NCI-H2171 treated with DMSO at 0.1 percent for 48 hours (cell line): ENCODE measurements at places on chromosomes 2 and 18.

- DNase-seq: no peak
Observed at GRCh38 chr2:116269040-116269439, 1545.5 kb upstream of the DDX18 start.

GRCh38 chr2:183029219-183029618 is 9.0 kb downstream of the NCKAP1 start:
- no peak for DNase-seq

DNA sequence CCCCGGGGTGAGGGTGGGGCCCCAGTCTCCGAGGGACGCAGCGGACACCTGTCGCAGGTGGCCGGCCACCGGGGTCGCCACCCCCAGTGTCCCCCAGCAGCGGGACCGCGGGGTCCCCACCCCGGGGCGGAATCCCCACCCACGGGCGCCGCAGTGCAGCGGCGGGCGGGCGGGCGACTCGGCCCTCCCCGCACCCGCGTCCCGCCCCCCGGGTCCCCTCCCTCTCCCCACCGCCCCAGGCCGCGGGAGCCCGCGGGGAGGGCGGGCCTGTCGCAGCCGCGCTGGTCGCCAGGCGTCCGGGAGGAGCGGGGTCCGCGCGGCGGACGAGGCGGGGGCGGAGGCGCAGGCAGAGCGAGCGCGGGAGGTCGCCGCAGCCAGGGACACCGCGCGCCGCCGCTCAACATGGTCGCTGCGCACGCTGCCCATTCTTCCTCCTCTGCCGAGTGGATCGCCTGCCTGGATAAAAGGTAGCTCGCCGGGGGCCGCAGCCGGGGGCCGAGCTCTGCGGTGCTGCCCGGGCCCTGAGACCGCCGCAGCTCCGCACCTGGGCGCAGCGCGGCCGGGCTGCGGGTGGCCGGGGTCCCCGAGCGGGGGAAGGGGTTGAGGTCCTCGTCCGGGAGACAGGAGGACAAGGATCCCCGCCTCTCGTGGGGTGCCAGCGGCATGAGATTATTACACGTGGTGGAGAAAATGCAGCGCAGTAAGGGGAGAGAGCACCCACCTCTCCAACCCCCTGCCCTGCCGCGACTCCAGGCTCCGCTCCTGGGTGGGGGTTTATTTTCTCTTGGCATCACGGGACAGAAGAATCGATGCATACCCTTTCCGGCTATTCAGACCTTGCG is at the start of gene RAPGEF4:
Gene RAPGEF4, plus strand, starts transcription at position 264 of the 842 bp plus-strand sequence. Its CDS starts 139 bp downstream, at position 403.
- DNase-seq: peak; percentile 5

- no peak for DNase-seq
Observed at GRCh38 chr2:176483901-176484568, 214.8 kb downstream of the MTX2 start.

GRCh38 chr2:205889114-205889513 is 196.9 kb downstream of the INO80D start:
- no peak for DNase-seq

- peak; percentile 56 for DNase-seq
Observed at GRCh38 chr18:4125627-4126230, 329.4 kb downstream of the DLGAP1 start.

GRCh38 chr2:40105593-40105992 is 326.5 kb upstream of the THUMPD2 start:
- DNase-seq: no peak

- peak; percentile 3 for DNase-seq
Observed at GRCh38 chr2:233288663-233289062, 19.0 kb upstream of the SAG start.

DNA sequence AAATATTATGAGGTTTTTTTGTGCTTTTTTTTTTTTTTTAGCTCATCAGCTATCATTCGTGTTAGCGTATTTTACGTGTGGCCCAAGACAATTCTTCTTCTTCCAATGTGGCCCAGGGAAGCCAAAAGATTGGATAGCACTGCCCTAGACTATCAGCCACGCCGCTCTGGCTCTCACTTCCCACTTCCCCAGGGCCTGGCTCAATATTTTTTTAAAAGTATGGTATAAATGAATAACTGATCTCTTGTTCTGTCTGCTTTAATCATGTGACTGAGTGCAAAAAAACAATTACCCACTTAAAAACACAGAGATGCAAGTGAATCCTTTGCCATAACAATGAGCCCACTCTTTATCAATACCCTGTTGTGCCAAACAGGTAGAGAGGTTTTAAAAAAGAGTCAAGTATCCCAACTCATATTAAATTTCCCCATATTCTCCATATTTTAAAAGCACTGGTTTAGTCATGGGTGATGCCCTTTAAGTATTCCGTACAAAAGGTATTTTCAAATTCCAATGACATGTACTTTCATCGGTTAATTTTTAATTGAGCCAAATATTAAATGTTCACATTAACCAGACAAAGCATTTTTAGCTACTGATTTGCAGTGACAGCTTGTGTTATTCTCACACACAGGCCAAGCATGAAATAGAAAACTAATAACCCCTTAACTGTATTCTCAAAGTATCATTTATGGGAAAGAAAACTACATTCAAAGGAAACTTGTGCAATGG is 12.6 kb downstream of the BCL2 start:
- DNase-seq: peak; percentile 51

- DNase-seq: no peak
Observed at GRCh38 chr2:145040433-145040832, 520.5 kb upstream of the ZEB2 start.

DNA sequence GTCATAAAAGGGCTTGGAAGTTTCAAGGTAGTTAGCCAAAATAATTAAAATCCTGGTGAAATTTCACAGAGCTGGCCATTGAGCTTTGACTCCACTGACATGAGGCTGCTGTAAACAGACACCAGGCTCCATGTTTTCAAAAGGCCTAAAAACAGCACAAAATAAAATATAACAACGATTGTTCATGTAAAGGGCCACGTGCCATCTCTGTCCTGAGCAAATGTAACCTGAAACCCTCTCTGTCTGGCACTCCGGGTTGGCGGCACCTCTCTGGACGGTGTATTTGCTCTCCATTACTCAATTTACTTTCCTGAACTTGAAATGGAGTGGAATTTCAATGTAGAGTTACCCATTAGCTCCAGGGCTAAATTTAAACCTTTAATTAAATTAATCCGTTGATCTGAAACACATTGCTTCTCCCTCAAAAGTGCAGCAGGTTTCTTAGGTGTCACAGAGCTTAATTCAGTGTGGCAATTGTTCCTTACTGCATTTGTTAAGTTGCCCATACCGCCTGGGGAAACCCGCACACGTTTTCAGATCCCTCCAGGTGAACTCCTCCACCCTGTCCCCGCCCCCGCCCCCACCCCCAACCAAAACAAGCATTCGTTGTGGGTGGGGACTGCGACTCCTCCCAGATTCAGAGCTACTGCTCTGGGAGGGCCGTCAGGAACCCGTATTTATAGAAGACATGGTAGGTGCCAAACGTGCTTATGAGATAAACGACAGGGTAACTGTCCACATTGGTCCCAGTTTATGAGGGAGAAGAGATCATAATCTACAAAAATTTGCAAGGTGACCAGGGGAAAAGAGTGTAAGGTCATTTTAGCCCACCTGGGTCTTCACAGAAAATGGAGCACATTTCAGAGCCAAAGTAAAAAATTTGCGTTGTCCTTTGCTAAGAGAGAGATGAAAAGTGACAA is 1.2 kb upstream of the CABLES1 start:
- DNase-seq: peak; percentile 78

DNA sequence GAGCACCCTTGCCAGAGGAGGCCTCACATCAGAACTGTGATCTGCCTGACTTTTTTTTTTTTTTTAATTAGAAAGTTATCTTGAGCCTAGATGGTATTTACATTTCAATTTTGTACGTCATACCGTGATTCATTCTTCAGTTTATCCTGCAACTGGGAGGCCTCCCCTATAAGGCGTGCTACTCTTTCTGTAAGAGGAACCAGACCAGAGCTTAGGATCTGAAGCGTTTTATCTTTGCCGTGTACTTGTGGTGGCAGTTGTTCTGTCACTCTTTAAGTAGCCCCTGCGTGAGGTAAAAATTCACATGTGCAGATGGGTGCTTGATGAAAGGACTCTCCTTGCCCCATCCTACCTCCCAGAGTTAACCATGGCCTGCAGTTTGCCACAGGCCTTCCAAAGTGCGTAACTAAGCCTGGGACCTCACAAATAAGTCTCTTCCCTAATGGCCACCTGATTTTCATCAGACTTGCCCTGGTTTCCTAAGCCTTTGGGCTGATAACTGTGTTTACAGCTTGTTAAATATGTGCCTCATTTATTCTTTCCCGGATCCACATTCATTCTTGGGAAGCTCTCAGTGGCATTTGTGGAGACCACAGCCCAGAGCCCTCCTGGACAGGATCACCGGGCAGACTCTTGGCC is 96.0 kb downstream of the MTCL1 start:
- no peak for DNase-seq

DNA sequence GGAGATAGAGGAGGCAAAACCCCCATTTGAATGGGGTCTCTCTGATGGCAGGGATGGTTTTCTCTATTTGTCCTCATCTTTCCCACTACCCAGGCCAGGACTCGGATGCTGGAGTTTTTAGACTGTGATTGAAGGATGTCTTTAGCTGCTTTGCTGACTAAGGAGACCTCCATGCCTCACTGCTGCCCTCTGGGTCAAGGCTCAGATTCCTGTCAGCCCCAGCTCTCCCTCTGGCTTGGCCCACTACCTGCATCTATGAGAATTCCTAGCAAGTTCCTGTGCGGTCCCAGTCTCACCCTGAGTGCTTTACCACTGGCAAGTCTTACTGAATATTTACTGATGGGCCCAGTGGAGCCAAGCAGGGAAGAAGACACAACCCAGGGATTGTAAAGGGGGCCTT is 184.0 kb downstream of the CELF4 start:
- no peak for DNase-seq

DNA sequence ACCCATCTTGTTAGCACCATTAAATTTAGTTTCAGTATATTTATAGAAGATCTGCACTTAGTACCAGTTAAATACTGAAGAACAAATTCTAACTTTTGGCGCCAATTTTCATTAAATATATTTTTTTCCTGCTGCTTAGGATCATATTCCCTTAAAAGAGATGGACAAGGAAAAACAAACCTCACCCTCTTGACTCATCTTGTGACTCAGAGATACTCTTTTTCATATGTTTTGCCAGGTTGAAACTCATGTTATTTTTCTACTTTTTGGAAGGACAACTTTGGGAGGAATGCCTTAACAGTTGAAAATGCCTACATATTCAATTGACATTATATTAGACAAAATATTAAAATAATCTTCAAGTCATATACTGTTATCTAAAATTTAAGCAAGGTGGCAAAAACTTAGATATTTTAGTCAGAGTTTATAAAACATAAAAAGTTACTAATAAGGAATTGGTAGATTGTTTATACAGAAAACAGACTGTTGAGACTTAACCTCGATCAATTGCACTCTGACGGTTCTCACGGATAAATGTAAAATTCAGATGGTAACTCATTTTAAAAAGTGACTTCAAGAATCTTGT is 36.2 kb downstream of the PNO1 start:
- no peak for DNase-seq

GRCh38 chr2:189841019-189841418 is 56.8 kb downstream of the PMS1 start:
- no peak for DNase-seq

DNA sequence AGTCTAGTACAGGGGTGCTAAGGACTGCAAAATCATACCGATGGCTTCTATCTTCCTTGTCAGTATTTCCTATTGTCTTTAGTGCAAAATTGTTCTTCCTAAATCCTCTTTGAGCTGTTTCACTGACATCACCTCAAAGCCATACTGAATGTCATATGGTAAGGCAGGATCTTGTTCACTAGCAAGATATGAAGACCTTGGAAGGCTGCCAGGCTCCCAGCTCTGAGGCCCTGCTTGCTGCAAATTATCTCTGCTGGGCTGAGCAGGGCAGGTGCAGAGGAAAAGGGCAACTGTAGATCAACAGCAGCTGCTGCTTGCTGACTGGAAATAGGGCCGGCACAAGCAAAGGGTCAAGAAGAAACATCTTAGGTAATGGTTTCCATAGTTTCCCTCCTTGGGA is 58.2 kb downstream of the PMAIP1 start:
- DNase-seq: peak; percentile 98

DNA sequence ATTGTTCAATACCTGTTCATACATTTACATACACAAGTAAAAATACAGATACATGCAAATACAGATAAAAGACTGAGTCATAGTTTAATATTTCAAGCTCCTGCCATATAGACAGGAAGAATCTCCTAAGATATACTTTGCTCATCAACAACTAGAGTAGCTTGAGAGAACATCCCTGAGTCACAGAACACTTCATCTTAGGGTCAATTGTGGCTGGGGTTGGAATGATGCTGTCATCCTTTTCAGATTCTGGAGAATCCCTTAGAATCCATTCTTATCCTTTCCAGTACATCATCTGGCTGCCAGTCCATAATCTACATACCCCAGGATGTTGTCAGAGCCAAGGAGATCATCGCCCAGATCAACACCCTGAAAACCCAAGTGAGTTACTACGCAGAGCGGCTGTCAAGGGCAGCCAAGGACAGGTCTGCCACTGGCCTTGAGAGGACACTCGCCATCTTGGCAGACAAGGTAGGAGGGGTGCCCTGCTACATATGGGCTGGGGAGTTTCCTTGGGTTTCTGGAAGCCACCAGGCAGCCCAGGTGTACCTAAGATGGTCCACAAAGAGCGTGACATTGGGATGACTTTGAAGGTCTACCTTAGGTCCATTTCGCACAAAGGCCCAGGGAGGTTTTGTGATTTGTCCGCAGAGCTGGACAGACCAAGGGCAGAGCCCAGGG is 55.7 kb downstream of the COA5 start:
- DNase-seq: no peak

GRCh38 chr2:127645395-127646291 is at the start of gene GPR17:
GPR17 (plus strand) TSS chr2:127646153; CDS start chr2:127650736, 4,583 bp downstream.
- DNase-seq: no peak

GRCh38 chr18:9545029-9545428 is 69.3 kb downstream of the PPP4R1 start:
- DNase-seq: no peak

GRCh38 chr2:225821351-225821750 is 421.8 kb downstream of the NYAP2 start:
- DNase-seq: no peak

DNA sequence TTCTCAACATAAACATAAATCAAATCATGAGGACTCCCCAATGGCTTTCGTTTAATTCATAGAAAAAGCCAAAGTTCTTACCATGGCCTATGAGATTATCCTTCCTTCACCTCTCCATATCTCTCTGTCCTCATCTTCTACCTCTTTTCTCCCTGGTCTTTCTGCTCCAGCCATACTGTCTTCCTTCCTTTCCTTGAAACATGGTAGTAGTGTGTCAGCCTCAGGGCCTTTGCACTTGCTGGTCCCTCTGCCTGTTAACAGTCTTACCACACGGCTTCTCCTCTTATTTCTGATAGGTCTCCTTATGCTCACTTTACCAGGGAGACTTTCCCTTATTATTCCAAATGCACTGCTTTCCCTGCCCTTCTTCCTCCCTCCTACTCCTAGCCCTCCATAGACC is 25.6 kb downstream of the APOB start:
- no peak for DNase-seq
